HTR-8/SVneo (cell line): ENCODE measurements at places on chromosomes 11 and 22.

DNA sequence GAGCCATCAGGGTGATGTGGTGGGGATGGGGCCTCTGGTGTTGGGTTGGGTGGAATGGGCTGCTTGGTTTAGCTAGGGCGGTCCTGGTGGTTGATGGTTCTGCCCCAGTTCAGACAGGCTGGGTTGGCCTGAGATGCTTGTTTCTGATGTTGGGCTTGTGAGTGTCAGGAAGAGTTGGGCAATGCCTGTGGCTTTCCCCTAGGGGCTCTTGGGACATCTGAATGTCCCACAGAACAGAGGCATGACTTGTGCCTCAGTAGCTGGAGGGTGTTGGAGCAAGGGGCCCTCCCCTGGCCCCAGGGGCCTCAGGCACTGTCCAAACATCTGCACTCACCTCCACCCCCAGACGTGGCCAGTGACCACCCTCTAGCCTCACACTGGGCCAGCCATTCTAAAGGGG is 14.0 kb upstream of the CTSD start:
- DNase-seq, result no peak

GRCh38 chr11:70702040-70702648 is 303.8 kb downstream of the CTTN start:
- DNase-seq, result no peak

DNA sequence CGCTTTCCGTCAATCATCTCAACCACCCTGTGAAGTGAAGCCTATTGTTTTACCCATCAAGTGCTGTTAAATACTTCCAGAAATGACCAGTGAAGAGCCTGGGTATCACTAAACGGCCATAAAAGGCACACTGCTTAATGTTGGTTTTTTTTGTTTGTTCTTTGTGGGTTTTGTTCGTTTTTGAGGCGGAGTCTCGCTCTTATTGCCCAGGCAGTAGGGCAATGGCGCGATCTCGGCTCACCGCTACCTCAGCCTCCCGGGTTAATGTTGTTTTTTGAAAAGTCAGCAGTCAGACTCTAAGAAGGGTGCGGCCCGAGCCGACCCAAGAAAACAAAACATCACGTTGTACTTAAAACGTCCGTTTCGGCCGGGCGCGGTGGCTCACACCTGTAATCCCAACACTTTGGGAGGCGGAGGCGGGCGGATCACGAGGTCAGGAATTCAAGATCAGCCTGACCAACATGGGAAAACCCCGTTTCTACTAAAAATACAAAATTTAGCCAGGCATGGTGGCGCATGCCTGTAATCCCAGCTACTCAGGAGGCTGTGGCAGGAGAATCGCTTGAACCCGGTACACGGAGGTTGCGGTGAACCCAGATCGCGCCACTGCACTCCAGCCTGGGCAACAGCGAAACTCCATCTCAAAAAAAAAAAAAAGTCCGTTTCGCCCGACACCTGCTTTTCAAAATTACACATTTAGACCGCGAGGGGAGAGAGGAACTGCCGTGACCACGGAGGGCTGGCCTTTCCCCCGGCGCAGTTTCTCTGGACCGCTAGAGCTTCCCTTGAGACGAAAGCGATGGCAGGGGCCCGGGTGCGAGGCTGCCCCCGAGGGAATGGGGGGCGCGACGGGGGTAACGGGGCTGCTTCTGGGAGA is 714 bp downstream of the CD59 start:
- DNase-seq, result no peak

- DNase-seq, result no peak
Measured at GRCh38 chr22:24230911-24231656, 13.8 kb downstream of the GGT5 start.

- DNase-seq, result peak; percentile 41
Measured at GRCh38 chr11:83819931-83820549, 533.9 kb upstream of the CCDC90B start.

GRCh38 chr22:47618180-47619010 is 855.9 kb downstream of the TBC1D22A start:
- DNase-seq, result no peak

DNA sequence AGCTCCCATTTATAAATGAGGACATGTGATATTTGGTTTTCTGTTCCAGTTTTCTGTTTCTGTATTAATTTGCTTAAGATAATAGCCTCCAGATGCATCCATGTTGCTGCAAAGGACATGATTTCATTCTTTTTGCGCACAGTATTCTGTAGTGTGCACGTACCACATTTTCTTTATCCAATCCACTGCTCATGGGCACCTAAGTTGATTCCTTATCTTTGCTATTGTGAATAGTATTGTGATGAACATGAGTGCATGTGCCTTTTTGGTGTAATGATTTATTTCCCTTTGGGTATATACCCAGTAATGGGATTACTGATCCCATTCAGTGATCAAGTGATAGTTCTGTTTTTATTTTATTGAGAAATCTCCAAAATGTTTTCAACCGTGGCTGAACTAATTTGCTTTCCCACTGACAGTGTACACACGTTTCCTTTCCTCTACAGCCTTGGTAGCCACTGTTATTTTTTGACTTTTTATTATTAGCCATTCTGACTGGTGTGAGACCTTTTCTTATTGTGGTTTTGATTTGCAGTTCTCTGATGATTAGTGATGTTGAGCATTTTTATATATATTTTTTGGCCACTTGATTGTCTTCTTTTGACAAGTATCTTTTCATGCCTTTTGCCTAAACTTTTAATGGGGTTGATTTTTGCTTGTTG is 226.0 kb upstream of the ANO3 start:
- DNase-seq, result no peak

- DNase-seq, result no peak
Measured at GRCh38 chr11:21564095-21564494, 628.8 kb upstream of the ANO5 start.

DNA sequence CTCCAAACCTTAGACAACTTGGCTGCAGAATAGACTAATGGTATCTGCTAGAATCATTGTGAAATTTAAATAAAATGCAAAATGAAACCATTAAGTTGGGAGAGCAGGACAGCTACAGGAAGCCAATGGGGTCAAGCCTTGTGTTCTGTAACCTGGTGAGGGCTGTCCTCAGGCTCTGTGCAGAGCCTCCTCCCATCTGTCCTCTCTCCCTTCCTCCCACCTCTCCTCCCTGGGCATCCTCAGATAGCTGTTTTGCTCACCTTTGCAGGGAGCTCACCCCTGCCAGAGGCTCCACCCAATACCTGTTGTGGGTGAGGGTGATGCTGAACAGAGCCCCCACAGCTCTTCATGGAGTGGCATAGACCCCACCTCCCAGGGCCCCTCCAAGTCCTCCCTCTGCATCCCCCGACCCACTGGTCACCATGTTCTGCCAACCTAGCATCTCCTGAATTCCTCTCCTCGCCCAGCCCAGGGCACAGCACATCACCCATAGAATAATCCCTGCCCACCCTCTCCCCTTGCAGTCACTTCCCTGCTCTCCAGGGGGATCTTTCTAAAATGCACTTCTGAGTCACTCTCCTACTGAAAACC is 100.3 kb downstream of the PDE2A start:
- DNase-seq, result no peak

- no peak for DNase-seq
Measured at GRCh38 chr11:126339073-126339862, 16.2 kb upstream of the ST3GAL4 start.

- no peak for DNase-seq
Measured at GRCh38 chr11:64546176-64546575, 44.8 kb upstream of the SLC22A12 start.

DNA sequence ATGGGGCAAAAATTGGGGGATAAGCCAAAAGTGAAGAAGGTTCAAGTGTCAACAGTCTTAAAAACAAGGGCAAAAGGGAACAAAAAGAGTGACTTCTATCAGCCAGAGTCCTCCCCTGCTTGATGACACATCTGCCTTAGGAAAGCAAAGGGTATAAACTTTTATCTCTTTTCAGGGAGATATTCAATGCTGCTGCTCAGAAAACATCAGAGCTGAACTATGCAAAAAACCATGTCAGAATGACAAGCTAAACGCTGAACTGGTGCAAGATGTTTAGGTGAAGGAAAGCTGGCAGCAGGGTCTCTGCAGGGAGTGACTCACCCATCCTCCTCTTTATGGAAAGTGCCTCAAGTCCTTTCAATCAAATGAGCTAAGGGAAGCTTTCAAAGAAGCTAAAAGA is 24.7 kb downstream of the ALG9 start:
- peak; percentile 72 for DNase-seq

DNA sequence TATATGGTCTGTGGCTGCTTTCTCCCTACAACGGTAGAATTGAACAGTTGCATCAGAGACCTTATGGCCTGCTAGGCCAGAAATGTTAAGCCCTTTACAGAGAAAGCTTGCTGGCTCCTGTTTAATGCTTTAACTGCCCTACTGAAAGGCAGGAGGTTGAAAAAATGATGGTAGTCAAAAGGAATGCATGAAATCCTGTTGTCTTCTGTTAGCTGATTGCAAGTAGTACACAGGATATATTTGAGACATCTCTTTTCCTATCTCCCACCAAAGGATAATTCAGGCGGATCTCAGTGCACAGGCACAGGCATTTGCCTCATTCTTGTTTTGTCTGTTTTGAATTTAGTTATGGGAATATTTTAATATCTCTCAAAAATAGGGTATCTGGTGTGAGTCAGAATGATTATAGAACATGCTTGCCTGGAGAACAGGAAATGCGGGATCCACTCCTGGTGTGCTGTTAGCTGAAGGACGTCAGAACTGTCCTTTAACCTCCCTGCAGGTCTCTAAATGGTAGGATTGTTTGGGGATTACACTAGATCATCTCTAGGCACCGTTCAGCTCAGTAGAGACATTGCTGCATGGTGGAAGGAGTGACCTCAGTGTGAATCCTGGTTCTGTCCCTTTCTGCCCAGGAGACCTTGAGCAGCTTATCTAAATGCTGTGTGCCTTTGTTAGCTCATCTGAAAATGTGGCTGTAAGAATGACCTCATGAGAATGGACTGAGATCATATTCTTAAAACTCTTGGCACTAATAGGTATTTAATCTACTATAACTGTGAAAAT is 49.5 kb downstream of the PACS1 start:
- no peak for DNase-seq

- no peak for DNase-seq
Measured at GRCh38 chr22:37062702-37063381, 11.3 kb downstream of the KCTD17 start.

DNA sequence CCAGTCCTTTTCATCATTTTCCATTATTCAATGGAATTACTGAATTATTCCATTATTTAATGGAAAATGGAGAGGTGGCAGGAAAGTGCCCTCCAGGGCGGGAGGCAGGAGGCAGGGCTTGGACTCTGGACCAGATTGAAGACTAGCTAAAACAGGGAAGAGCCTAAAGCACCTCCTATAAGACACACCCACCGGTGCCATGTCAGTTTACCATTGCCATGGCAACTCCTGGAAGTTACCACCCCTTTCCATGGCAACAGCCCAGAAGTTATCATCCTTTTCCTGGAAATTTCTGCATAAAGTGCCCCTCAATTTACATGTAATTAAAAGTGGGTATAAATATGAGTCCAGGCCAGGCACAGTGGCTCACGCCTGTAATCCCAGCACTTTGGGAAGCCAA is 443.7 kb downstream of the TBC1D22A start:
- no peak for DNase-seq

- no peak for DNase-seq
Measured at GRCh38 chr11:79678780-79679452, 238.1 kb upstream of the TENM4 start.

DNA sequence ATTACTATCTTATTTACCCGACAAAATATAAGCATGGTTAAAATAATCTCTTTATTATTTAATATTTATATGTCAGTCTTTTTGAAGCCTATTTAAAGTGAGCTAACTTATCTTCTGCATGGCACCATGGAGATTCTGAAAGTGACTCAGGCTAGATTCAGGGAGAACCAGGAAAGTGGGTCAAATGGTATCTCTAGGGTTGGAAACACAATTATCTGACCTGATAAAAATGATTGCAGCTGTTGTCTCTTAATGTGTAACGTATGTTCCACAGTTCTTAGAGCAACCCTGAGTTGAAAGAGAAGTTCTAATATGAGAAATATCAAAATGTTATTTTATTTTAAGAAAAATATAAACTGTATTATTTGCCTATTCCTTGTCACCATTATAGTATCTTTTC is 143.1 kb upstream of the CARD18 start:
- DNase-seq, result no peak

DNA sequence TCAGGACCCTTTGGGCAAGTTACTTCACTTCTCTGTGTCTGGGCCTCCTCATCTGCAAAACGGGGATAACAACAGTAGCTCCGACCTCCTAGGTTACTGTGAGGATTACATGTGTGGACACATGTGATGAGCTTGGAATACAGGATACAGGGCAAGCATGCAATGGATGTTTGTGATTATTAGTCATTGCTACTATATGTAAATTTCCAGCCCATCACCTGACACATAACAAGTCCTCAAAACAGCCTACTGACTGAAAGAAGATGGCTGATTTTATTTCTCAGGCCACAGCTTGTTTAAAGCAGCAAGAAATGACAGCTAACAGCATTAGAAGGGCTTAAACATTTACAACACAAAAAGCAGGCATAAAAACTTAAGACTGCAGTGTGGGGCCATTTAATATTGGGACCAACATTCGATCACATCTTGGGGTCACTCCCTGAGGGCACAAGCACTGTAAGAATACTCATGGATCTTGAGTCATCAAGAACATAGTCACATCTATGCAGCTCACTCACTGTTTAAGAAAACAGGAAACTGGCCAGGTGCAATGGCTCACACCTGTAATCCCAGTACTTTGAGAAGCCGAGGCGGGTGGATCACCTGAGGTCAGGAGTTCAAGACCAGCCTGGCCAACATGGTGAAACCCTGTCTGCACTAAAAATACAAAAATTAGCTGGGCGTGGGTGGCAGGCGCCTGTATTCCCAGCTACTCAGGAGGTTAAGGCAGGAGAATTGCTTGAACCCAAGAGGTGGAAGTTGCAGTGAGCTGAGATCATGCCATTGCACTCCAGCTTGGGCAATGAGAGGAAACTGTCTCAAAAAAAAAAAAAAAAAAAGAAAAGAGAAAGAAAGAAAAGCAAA is 49.5 kb downstream of the ABTB2 start:
- DNase-seq, result no peak

DNA sequence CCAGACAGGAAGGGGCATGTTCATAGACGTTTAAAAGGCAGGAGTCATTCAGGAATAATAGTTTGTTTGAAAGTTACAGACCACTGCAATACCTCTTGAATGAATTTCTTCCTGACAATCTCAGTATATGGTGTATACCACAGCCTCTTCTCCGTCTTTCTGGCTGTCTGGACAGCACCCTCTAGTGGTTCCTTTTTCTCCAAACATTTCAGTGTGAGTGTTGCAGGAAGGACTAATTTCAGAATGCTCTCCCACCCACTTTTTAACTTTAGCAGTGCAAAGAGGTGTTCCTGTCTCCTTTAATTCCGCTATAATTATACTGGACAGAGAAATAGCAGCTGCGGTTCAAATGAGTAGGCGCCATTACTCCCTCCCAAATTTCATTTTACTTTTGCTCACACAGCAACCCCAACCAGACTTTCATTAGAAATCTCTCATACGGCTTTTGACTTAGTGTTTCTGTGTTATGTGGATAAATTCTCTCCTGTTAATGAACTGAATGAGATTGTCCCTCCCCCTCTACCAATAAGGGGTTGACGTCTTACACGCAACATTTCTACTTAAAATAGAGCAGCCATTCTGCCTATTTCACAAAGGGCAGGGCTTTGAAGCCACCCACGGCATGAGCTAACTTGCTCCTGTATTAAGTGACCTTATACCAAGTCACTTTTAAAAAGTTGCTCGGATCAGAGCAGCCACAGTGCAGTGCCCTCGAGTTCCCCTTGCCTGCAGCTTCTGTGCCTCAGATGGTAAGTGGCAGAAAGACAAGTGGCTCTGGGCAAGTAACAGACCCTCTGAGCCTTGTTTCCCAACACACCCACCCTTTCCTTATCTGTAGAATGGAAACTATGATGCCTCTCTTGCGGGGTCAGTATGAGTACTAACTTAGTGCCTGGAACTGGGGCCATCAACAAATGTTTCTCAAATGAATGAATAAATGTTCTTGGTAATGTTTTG is 368.6 kb downstream of the OPCML start:
- DNase-seq, result peak; percentile 2

GRCh38 chr11:62962391-62962790 is 22.4 kb downstream of the SLC22A6 start:
- DNase-seq, result no peak
